Activated CD4-positive, CD25-positive, alpha-beta regulatory T cell (primary cell): ENCODE measurements at places on chromosomes 1 and 21.

DNA sequence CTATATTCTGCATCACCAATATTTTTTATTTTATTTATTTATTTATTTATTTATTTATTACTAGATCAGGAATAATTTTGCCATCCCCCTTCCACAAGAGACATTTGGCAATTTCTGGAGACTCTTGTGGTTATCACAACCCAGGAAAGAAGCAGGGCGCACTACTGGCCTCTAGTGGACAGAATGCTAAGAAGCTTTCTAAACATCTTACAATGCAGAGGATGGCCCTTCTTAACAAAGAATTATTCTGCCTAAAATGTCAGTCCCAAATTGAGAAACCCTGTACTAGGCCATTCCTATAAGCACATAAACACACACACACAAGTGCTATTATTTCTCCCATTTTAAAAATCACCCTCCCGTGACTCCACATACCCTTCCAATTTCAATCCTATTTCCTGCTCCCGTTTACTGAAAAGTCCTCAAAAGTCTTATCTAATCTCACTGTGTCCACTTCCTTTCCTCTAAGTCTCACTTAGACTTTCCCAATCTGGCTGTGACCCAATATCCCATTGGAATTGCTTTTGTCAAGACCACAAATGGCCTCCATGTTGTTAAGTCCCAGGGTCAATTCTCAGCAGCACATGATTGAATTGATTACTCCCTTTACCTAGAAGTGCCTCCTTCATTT is 43.7 kb upstream of the RNF11 start:
- peak; percentile 17 for DNase-seq

- DNase-seq: no peak
Measured at GRCh38 chr21:16169102-16169511, 439.3 kb downstream of the USP25 start.

DNA sequence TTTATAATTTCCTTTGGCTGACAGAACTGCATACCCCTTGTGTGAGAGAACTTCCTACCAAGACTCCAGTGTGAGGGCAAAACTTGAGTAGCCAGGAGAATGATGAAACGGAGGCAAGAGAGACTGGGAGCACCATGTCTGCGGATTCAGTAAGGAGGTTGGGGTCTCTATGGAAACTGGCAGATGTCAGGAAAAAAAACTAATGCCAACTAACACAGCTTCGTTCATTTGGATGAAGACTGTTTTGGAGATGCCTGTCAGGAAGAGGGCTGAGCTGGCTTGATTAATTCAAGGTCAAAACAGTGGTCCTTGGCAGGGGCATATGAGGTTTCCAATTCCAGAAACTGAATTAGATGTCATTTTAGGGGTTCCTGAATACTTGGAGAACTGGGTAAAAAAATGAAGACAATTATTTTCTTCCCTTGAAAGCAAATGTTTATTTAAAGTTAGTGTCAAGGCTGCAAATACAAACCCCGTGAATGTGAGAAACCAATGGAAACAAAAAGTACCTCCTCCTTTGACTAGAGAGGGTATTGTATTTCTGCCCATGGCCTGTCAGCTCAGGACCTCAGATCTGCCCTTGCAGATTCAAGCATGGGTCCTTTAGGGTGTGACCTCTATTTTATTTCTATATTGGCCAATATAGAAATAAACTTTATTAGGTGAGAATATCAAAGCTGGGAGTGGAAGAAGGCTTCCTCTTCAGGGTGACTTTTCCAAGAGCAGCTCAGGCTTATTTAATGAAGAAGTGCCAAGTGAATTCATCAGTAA is 110.5 kb downstream of the MAST2 start:
- DNase-seq: no peak

DNA sequence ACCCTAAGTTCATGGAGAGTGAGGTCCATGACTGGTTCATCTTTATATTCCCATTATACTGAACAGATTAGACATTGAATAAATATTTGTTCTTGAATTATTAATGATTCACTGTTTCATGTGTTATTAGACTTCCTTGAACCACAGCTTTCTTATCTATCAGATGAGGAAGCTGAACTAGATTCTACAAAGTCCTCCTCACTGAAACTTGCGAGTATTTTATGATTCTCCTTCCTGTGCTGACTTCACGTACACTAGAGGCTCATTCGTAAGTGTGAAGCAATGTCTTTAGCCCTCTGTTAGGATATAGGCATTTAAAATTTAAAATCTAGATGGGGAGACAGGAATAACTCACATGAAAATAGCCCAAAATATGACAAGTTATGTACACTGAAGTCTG is 95.6 kb upstream of the IRF2BP2 start:
- DNase-seq: no peak

DNA sequence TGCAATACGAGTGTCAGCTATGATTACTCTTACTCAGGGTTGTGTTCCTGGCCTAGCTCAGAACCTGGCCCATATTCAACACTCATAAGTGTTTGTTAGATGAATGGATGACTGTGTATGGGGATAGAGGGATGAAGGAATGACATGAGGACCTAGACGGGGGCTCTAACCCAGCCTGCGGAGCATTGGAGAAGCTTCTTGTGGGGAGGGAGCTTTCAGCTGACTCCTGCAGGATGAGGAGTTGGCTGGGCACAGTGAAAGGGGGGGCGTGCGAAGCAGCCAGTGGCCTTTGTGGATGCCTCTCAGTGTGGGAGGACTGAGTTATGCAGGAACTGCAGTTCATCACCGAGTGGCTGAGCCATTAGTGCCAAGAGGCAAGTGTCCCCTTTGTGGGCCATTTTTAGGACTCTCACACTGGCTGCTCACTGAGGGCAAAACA is 1.2 kb upstream of the EXTL1 start:
- DNase-seq: no peak

- no peak for DNase-seq
Measured at GRCh38 chr1:4079815-4080214, 179.7 kb upstream of the C1orf174 start.

- no peak for DNase-seq
Measured at GRCh38 chr1:40944326-40944725, 35.2 kb upstream of the CTPS1 start.

DNA sequence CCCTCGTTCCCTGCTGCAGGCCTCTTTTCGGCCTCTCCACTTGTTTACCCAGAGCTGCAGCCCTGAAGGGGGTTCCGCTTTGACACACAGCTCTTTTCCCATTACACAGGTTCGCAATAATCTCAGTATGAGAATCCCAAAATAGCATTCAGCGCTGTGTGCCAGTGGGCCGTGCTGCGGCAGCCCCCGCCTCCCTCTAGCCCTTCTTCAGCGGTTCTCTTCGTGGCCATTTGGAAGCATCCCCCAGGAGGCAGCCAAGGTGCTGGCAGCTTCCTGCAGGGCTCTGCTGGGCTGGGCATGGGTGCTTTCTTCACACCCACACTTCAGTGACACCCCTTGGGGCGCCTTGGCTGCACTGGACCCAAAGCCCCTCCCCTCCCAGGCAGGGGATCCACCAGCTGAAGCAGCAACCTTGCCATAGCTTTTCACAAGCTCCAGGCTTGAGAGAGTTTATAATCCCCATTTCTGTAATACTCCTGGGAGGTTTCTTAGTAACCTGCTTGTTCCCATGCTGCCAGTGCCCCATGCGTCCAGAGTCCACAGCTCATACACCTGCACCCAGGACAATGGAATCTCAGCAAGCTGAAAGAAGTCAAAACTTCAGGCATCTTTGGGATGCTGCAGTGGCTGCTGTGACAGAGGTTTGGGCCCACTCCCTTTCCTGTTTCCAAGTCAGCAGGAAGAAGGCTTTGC is 8.1 kb downstream of the NCF2 start:
- no peak for DNase-seq

GRCh38 chr1:204462229-204462561 is 32.4 kb downstream of the PIK3C2B start:
- DNase-seq: no peak

GRCh38 chr1:39936724-39937491 is 18.0 kb upstream of the MFSD2A start:
- DNase-seq: no peak

DNA sequence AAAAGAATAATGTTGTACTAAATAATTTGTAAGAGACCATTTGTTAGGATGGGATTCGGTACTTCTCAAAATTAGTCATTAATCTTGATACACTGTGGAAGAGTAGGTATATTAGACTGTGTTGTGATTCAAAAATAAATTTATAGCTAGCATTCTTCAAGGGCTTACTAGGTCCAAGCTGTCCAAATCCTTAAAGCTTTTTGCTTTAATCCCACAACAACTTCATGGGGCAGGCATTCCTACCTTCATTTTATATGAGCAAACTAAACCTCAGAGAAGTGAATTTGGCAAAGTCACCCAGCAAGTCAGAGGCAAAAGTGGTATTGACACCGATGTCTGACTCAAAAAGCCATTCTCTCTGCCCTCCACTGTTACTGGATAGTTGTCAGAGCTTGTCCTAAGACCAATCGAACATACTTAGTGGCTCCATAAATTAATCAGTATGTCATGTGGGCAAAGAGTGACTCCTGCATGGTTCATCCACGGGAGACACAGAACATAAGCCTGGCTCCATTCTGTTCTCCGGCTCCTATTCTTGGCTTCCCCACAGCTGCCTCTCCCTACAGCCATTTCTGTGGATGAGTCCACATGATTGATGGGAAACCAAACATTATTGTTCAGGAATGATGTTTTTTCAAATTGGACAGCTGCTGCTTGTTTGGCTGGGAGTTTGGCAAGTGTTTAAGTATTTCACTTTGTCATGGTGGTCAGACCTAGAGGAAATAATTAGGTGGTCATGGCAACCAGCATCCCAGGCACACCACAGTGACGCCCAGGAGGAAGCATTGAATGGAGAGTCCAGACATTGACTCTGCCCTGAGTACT is 133.4 kb upstream of the FGGY start:
- DNase-seq: no peak

DNA sequence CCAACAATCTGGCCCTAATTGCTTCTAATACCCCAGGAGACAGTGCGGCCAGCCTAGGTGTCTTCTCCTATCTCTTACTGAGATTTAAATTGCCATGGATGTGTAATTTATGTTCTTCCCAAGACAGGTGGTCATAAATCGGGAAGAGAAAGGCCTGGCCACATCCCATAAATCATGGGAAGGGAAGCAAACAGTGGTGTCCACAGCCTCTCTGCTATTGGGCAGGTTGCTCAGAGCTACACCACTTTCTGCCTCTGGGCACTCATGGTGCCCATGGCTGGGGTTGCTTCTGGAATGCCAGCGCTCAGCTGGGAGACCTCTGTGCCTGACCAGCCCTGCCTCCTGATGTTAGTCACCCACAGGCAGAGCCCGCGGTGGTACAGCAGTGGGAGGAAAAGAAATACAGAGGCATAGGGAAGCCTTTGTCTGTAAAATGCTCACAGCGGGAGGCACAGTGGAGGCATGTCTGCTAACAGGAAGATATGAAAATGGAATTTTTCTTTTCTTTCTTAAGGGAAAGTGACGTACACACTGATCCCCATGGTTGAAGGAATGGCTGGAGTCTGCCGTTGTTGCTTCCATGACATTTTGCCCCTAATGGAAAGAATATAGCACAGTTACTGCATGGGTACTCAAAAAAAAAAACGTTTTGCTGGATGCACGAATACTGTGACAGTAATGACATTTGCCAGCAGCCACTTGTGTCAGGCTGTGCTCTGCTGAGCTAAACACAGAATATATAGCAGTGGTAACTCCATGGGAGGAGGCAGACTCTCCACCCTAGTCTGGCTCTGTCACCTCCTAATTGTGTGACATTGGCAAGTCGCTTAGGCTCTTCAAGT is 21.9 kb downstream of the MTARC1 start:
- DNase-seq: no peak

GRCh38 chr1:206606867-206607266 is 5.4 kb downstream of the EIF2D start:
- no peak for DNase-seq

GRCh38 chr1:91729621-91730358 is 156.2 kb downstream of the TGFBR3 start:
- DNase-seq: no peak

- no peak for DNase-seq
Measured at GRCh38 chr1:109492779-109493178, 1.1 kb upstream of the CYB561D1 start.

DNA sequence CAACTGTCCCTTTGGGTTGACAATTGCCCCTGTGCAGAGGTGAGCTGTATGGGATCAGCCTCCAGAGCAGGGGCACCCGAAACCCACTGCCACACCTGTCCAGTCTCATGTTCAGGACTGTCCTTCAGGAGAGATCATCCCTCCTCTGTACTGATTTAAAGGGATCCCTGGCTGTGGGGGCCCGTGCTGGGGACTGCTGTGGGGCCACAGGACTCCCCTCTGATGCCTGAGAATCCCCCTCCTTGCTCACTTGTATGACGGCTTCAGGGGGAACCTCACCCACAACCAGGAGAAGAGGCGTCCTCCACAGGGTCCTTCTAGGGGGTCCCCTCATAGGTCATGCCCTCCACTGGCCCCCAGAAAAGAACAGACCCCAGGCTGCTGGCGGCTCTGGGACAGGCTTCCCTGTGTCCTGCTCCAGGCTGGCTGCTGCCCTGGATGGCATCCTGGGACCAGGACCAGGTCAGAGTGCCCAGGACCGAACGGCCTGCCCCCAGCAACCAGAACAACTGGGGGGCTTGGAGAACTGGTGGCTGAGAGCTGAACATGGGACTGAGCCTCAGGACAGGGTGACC is 77.5 kb upstream of the ACTRT2 start:
- no peak for DNase-seq

GRCh38 chr21:32112195-32112594 is 166.7 kb downstream of the MIS18A start:
- no peak for DNase-seq

GRCh38 chr1:194570476-194570875 is 1384.1 kb upstream of the B3GALT2 start:
- DNase-seq: no peak

DNA sequence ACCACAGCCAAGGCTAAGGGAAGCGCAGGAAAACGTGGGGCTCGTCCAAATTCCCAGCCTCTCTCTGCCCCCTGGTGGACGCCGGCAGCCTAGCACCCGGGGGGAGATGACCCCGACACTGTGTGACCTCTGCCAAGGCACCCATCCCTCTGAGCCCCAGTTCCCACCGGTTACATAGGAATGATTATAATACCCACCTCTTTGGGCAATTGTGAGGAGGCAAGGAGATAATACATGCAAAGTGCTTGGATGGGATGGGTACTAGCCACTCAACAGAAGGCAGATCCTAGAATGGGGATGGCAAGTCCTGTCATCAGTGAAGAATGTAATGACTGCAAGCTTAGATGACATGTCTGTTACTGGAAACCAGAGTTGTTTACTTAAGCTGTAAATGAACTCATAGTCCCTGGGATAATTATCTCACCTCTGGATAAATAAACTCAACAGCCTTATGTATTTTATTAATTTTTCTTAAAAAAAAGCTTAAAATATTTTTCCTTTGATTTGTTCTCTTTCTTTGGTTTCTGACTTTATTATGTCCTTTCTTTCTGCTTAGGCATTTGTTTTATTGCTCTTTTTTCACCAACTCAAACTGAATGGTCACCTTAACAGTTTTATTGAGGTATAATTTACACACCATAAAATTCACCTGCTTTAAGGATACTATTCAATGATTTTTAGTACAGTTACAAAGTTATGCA is 11.3 kb upstream of the BMP8B start:
- peak; percentile 39 for DNase-seq
